Ovary (tissue), 10 donors: ENCODE measurements at places on chromosomes 2 and 18. TPM values are rescaled to one million over a fixed set of nuclear protein-coding genes. Genes with fewer than 3 reads are reported as not detected.

The RNF103 gene
- 25.1 TPM for total RNA-seq

The LCT gene
- total RNA-seq, result not detected

The GALR1 gene
- total RNA-seq, result under 0.01 TPM

The HADHA gene
- 140 TPM for total RNA-seq

The SKA1 gene
- total RNA-seq, result 1.0 TPM

The PLGLB1 gene
- total RNA-seq, result 4.4 TPM

The DNAH7 gene
- total RNA-seq, result 1.6 TPM

The CCDC148 gene
- 3.5 TPM for total RNA-seq

The UXS1 gene
- 24.0 TPM for total RNA-seq

The TTL gene
- 23.6 TPM for total RNA-seq

The SLC20A1 gene
- total RNA-seq, result 36.5 TPM

The SERPINB4 gene
- not detected for total RNA-seq

The DHRS9 gene
- 0.41 TPM for total RNA-seq

The ASPRV1 gene
- 4.4 TPM for total RNA-seq

The ALPI gene
- total RNA-seq, result not detected

The NAT8 gene
- not detected for total RNA-seq

The GPR35 gene
- 2.3 TPM for total RNA-seq

The ATF2 gene
- 60.5 TPM for total RNA-seq

The MTA3 gene
- 76.1 TPM for total RNA-seq

The ANKRD23 gene
- 11.6 TPM for total RNA-seq

The FSIP2 gene
- total RNA-seq, result 0.61 TPM

The MEP1B gene
- total RNA-seq, result not detected

The KCNG3 gene
- 1.8 TPM for total RNA-seq

The ATP6V1C2 gene
- 1.3 TPM for total RNA-seq

The TTC21B gene
- 21.0 TPM for total RNA-seq

The C2orf66 gene
- not detected for total RNA-seq

The L3MBTL4 gene
- 12.4 TPM for total RNA-seq

The SAP130 gene
- total RNA-seq, result 28.2 TPM

The TMEM18 gene
- total RNA-seq, result 40.4 TPM

The CD8B2 gene
- not detected for total RNA-seq

The LYG2 gene
- not detected for total RNA-seq

The VAPA gene
- 261 TPM for total RNA-seq

The ARHGEF33 gene
- 4.4 TPM for total RNA-seq

The MXD1 gene
- 5.6 TPM for total RNA-seq

The GKN1 gene
- total RNA-seq, result not detected

The SCN3A gene
- 0.20 TPM for total RNA-seq

The C1GALT1C1L gene
- total RNA-seq, result 1.6 TPM

The FAM98A gene
- total RNA-seq, result 58.8 TPM

The TTC39C gene
- 31.0 TPM for total RNA-seq

The BOK gene
- total RNA-seq, result 10.1 TPM

The GCG gene
- not detected for total RNA-seq

The KIF5C gene
- total RNA-seq, result 5.7 TPM

The AGAP1 gene
- 15.4 TPM for total RNA-seq

The HOXD8 gene
- 29.2 TPM for total RNA-seq
